ENCODE measurements at places on chromosomes 3 and 15. TPM values are rescaled to one million over a fixed set of nuclear protein-coding genes. Genes with fewer than 3 reads are reported as not detected.
A peak's percentile ranks its signal among the peaks of the same experiment; 100 is the strongest.

The GXYLT2 gene
- 82.8 TPM for total RNA-seq

The ATP8B4 gene
- total RNA-seq = 39.5 TPM

The PLIN1 gene
- total RNA-seq = 2.2 TPM

The HTD2 gene
- total RNA-seq = 1.7 TPM

DNA sequence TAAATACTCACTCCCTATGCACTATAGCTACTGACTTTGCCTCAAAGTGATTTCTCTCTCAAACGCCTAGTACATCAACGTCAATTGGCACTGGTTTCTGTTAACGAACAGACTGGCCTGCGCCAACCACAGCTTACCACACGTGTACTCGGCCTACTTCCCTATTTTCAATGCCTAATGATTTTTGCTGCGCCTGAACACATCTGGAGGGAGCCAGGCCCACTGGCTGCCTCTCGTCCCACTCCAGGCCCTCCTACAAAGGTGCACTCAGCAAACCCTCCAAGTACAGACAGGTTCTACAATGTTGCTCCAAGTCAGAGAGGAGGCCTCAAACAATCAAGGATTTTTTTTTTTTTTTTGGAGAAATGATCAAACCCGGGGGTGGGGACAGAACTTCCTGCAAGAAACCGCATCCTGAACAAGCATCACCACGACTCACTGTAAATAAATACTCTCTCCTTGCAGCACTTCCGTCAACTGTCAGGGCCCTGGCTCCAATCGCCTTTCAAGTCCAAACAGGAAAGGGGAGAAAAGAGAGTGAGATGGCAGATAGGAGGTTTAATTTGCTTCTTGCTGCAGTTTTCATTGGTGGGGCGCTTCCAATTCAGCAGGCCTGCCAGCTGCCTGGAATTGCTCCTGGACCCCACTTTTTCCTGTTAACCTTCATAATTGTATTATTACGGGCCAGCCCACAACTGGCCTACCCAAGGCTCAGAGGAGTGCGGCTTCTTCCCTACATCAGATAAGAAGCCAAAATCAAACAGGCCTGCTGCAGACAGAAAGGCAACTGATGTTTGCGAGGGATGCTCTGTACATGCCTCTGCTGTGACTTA lies 139.3 kb downstream of the FOXP1 start:
- peak; percentile 79 for DNase-seq

DNA sequence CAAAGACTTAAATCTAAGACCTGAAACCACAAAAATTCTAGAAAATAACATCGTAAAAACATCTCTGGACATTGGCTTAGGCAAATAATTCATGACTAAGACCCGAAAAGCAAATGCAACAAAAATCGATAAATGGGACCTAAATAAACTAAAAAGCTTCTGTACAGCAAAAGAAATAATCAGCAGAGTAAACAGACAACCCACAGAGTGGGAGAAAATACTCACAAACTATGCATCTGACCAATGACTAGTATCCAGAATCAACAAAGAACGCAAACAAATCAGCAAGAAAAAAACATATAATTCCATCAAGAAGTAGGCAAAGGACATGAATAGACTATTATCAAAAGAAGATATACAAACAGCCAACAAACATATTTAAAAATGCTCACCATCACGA lies 749.4 kb downstream of the PLOD2 start:
- DNase-seq = no peak

- DNase-seq = no peak
Measured at GRCh38 chr3:14222900-14223594, 44.4 kb downstream of the LSM3 start.

DNA sequence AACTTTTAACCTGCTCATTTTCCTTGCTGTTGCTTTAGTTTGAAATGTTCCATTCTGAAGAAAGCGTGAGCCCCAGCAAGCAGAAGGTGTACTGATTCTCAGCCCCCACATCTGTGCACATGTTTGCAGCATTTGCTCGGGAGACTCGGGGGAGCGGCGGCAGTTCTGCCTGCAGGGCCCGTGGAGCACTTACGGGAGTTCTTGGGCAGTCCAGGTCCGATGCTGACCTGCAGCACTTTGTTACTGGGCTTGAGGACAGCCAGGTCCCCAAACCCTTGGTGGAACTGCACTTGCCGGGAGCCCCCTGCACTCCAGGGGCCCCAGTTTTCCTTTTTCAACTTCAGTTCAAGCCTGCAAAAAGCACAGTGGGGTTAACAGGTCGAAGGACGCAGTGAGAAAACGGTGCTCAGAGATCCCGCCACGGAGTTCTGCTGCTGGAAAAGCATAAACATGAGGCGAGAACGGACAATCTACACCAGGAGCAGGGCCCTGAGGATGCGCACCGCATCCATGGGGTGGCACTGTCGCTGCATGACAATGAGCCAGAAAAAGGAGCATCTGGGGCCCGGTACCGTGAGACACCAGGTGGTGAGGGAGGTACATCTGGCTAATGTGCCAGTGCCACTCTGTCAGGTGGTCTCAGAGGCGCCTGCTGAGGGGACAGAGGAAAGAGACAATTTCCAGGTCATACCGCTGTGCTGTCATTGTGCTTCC lies 45.6 kb upstream of the LDHAL6B start:
- DNase-seq = no peak

DNA sequence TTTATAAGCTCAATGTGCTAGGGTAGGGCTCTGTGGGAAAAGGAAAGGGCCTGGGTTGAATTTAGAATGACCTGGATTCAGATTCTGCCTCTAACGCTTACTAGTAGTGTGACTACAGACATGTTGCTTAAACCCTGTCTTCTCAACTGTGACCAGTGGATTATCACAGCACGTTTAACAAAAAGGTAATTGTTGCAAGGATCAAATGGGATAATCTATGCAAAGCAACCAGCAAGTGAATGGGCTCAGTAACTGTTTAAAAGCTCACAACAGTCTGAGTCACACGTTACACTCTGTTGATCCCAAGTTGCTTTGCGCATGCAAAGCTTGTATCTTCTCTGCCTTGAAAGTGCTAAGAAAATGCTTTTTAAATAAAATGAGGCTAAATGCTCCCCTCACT lies 236.5 kb downstream of the IL20RB start:
- no peak for DNase-seq

DNA sequence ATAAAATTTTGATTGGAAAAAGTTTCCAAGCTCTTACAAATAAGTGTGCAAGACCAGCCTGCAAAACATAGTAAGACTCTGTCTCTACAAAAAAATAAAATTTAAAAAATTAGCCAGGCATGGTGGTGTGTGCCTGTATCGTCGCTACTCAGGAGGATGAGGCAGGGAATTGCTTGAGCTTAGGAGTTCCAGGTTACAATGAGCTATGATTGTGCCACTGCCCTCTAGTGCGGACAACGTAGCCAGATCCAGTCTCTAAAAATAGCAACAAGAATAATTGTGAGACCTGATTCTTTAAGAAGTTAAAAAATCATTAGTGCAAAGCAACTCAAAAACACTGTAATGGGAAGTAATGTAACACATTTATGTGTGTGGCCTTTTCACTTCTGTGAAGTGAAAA lies 251.6 kb downstream of the RBMS3 start:
- no peak for DNase-seq

DNA sequence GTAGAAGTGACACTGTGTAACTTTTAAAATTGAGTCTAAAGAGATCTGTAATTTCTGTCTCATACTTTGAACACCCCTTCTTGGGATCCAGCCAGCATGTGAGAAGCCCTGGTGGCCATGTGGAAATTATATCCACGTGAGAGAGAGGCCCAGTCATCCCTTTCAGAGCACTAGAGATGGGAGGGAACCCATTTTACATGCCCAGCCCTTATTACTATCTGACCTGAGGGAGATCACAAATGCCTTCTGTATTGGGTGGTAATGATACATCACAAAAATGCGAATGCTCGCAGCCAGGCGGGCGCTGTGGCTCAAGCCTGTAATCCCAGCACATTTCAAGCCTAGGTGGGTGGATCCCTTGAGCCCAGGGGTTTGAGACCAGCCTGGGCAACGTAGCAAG lies 27.3 kb upstream of the TRAK1 start:
- peak; percentile 30 for DNase-seq

- DNase-seq = no peak
Measured at GRCh38 chr3:162103808-162104207, 607.2 kb downstream of the OTOL1 start.

- DNase-seq = no peak
Measured at GRCh38 chr3:94070341-94070911, 7.6 kb downstream of the NSUN3 start.

GRCh38 chr15:68986322-68986721 lies 28.2 kb upstream of the NOX5 start:
- no peak for DNase-seq

- DNase-seq = no peak
Measured at GRCh38 chr3:14741510-14741909, 66.6 kb downstream of the C3orf20 start.

- DNase-seq = peak; percentile 89
Measured at GRCh38 chr3:173397161-173398110, at the start of gene NLGN1. NLGN1 (plus strand) TSS chr3:173397744.

DNA sequence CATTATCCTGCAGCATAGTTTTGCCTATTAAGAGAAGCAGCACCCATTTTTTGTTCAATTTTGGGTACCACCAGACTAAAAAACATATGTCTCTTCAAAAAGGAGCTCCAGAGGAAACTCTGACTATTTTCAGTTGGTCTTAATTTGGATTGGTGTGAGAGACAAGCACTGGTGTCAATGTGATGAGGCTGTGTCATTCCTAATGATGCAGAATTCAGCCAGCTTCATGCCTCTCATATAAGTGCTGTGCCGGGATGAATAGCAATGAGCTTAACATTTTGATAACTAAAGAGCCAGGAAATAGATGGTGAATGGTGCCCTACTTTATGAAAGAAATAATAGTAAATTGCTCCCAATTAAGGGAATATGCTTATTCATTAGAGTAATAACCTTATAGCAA lies 15.9 kb downstream of the POPDC2 start:
- no peak for DNase-seq

GRCh38 chr15:76756381-76756780 lies 148.8 kb downstream of the SCAPER start:
- DNase-seq = no peak

- no peak for DNase-seq
Measured at GRCh38 chr3:156431334-156432124, 123.4 kb downstream of the SSR3 start.

GRCh38 chr3:187352581-187353575 lies 15.3 kb upstream of the RTP4 start:
- no peak for DNase-seq

- DNase-seq = peak; percentile 9
Measured at GRCh38 chr3:196320137-196320536, 2.1 kb upstream of the DYNLT2B start.

GRCh38 chr15:67792250-67792942 lies 32.9 kb upstream of the SKOR1 start:
- no peak for DNase-seq

GRCh38 chr3:108130236-108130635 lies 39.4 kb upstream of the CD47 start:
- no peak for DNase-seq

GRCh38 chr3:142941373-142942123 lies 21.9 kb downstream of the PAQR9 start:
- no peak for DNase-seq

DNA sequence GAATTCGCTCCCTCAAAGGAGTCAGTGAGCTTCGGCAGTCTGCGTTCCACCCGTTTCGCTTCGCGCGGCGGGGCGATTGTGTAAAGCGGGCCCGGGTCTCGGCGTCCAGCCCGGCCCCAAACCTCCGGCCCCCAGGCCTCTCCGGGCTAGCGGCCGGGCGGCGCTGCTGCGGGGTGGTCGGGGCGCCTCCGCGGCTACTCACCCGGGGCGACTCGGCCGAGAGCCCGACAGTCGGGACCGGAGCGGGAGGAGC lies 412 bp downstream of the CHDH start:
- DNase-seq = no peak

DNA sequence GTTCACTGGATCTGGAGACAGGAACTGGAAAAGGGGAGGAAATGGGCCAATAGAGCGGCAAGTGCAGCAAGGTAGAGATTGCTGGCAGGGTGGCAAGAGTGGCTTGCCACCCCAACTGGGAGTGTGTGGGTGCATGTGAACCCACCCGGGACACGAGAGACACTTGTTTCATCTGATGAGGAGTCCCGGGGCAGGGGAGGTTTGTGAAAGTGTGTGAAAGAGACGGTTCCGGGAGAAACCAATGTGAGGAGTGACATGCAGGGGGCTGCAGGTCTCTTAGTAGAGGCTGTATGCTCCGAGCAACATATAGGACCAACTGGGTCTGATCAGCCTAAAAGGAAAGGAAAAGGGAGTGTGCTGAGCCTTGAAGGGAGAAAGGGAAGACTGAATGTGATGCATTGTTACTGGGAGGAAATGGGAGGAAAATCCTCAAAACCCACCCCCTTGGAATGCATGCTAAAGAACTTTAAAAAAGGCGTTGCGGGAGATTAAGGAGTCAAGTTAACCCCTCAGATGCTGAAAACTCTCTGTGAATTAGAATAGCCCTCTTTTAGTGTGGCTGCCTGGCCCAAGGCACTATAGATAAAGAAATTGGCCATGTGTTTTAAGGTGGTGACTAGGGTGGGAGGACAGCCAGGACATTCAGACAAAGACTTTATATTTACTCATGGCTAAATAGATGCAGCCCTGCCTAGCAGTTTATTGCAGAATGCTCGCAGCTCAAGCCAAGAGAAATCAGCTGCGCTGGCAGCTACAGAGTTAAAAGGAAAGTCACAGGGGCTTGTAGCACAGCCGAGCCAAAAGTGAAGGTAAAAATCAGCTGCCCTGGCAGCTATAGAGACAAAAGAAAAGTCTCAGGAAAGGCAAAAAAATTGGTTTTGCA lies 9.1 kb upstream of the SLC9C1 start:
- peak; percentile 47 for DNase-seq

GRCh38 chr3:13296662-13297061 lies 123.5 kb downstream of the NUP210 start:
- DNase-seq = no peak

GRCh38 chr3:16243706-16244490 lies 20.8 kb downstream of the DPH3 start:
- no peak for DNase-seq

DNA sequence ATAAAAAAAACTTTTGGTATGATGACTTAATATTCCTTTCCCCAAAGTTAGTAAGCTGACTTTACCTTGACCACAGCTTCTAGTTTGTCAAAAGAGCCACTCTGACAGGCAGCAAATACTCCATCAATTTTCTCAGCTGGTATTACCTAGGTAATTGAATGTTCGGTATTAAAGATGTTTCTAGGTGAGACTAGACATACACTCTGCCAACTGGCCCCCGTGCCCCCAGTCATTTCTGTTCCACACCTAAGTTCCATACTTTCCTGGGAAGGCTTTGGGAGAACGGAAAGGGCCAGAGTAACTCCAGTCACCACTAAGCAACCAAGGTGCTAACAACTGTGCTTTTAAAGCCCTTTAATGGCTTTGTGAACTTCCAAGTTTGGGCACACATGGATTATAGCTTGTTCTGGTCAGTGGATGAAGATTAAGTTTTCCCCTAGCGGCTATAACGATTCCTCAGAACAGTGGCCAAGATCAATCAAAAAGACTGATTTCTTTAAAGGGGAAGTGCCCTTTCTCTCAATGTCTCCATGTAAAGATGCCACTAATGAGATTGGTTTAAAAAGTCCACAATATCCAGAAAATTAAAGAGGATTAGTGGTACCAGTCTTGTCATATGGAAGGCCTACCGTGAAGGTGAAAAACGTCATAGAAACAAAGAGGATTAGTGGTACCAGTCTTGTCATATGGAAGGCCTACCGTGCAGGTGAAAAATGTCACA lies 7.0 kb downstream of the EIF4A2 start:
- no peak for DNase-seq
